ENCODE measurements at places on chromosomes 2 and 18.

DNA sequence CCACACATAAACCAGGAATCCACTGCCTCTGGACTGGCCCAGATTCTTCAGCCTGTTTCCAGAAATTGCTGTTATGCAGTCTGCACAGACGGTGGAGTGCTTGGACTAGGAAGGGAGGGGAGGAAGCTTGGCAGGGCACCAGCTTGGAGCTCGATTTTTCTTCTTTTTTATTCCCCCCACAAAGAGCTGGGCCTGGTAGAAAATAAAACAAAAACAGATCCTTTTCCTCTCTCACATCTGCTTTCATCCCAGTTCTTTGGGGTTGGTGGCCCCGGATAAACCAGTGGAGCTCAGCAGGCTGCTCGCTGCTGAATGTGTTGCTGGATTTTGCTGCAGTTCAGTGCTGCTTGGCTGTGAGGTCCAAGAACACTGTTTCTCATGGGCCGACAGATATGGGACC, 16.0 kb downstream of the LRRTM1 start:
- DNase-seq = no peak

GRCh38 chr2:6748406-6749067, 117.2 kb downstream of the CMPK2 start:
- no peak for DNase-seq

GRCh38 chr2:67565761-67566160, 168.6 kb downstream of the ETAA1 start:
- no peak for DNase-seq

DNA sequence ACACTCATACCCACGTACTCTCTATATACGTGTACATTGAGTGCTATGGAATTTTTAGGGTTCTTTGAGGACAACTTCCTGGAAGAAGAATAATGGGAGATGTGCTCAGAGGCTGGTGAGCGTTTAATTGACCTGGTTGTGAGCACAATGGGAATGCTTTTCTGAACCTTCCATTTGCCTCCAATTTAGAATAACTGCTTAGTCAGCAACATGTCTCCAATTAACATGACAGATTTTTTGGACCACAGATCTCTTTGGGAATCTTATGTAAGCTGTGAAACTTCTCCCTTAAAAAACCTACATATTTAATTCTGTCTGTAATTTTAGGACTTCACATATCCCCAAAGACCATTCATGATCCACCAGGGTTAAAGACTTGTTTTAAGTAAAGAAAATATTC, 166.7 kb upstream of the TNP1 start:
- DNase-seq = no peak

DNA sequence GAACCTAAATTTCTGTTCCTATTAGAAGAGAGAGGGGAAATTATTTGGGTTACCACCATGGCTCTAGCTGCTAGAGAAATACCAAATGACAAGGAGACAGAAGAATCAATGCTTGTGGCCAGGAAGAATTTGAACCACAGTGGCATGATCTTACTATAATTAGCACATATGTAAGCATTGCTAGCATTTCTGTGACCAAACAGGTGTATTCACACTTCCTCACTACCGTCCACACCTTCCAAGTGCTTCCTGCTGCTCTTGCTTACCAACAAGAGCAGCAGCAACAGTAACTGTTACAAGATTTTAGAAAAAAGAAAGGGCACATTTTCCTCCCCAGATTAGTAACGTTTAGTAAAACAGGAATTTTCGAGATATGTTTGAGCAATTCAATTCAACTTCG, 60.5 kb downstream of the CDH7 start:
- DNase-seq = no peak

- no peak for DNase-seq
Observed at GRCh38 chr2:150389447-150389846, 98.0 kb downstream of the RND3 start.

- DNase-seq = no peak
Observed at GRCh38 chr2:175002547-175003274, 2.5 kb downstream of the CHN1 start.

DNA sequence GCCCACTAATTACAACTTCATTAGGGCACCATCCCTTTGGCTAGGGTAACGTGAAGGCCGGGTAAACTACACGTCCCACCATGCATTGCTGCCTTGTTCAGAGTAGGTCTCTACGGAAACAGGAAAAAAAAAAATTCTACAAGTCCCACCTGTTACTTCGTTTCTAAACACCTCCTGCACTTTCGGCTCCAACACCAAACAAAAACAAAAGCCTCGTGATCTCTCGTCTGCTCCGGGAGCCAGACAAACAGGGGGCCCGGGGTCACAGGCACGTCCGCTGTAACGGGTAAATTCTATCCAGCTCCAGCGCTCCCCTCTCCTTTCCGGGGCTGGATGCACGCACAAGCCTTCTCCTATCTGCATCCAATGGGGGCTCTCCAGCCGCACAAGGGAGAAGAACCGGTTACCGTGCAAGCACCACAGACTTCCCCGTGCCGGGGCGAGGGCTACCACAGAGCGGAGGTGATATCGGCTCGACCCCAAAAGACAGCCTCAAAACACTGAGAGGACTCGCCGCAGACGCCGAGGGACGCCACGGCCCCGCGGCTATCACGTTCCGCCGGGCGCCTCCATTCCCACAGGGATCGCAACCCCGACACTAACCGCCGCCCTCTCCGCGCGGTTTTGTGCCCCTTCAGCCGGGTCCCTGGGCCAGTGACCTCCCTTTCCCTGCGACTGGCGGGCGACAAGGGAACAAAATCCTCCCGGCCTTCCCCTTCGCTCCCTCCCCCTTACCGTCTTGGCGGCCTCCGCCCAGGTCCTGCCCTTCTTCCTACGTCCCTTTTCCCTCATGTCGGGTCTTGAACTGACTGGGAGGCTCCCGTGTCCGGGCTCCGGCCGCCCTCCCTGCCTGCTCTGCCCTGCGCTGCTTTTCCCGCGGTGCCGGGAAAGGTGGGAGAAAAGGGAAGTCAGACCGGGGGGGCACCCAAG, 591 bp downstream of the ASXL2 start:
- DNase-seq = peak; percentile 17

- no peak for DNase-seq
Observed at GRCh38 chr2:72112401-72112800, 35.3 kb downstream of the CYP26B1 start.

GRCh38 chr2:31922542-31923408, 88.0 kb downstream of the MEMO1 start:
- DNase-seq = no peak

DNA sequence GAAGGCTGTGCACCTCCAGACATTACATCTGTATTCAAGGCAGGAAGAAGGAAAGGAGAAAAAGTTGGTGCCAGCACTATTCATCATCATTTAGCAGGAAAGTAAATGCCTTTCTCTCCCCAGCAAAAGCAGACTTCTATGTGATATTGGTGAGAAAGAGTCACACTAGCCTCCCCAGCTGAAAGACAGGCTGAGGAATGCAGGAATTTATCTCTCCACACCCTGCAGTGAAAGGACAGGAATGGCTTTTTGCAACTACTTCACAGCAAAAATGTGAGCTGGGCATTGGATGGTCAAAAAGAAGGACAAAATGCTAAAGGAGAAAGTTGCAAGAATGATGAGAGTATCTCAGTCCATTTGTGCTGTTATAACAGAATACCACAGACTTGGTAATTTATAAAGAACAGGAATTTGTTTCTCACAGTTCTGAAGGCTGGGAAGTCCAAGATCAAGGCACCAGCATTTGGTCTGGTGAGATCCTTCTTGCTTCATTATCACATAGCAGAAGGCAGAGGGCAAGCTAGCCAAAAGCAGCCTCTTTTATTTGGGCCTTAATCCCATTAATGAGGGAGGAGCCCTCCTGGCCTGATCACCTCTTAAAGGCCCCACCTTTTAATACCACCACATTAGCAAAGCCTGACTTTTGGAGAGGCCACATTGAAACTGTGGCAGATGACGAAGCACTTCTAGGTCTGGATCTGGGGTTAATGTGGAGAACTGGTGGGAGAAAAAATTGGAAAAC, 388.1 kb upstream of the SLC14A2 start:
- no peak for DNase-seq

- DNase-seq = no peak
Observed at GRCh38 chr2:169619946-169620345, 35.8 kb downstream of the PPIG start.

DNA sequence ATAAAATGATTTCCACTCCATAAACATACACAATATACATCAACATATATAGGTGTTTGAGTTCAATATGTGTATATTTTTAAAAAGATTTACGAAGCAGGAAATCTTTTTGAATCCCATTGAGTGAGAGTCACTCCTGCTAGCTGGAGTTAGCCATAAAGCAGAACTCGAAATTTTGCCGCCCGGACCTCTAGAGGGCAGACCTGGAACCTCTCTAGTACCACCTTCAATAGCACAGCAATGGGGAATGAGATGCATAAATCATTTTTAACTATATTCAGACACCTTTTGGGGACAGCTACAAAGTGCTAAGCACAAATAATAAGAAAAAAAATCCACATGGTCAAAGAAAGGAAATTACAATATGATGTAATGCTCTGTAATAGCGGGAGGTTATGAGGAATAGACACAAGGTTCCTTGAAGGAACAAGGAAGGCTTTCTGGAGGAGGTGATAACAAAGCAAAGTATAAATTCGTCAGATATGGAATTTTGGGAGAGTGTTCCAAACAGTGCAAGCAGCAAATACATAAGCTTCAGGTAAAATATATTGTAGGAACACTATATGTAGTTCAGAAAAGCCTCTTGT, 533.4 kb downstream of the ERBB4 start:
- DNase-seq = no peak

- DNase-seq = no peak
Observed at GRCh38 chr2:157319795-157320194, 5.8 kb downstream of the ERMN start.

DNA sequence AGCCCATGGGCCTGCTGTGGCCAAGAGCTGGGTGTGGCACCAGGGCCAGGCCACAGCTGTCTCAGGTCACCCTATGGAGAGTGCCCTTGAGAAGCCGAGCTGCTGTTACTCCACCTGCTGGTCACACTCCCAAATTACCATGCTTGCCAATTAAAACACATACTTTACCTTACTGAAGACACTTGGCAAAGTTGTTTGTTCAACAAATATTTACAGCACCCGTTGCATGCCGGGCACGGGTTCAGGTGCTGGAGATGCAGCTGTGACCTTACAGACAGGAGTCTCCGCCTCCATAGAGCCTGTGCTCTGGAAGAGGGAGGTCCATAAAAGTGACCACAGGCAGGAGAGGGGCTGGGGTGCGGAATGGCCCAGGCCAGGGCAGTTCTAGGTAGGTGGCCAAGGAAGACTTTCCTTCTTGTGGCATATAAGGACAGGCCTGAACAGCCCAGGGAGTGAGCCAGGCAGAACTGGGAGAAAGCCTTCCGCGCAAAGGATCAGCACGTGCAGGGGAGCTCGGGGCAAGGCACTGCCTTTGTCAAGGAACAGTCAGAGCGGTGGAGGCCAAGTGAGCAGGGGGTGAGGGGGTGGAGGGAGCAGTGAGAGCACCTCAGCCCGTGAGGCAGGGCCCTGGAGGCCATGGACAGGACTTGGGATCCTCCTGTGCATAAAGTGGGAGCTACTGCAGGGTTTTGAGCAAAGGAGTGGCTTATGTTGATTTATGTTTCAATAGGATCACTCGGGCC, 23.6 kb upstream of the RBM44 start:
- DNase-seq = no peak

GRCh38 chr2:12616456-12617156, 100.1 kb upstream of the TRIB2 start:
- DNase-seq = no peak

- no peak for DNase-seq
Observed at GRCh38 chr2:200125444-200126284, 170.3 kb downstream of the MAIP1 start.

GRCh38 chr18:69035756-69036155, 237.9 kb downstream of the CCDC102B start:
- no peak for DNase-seq

DNA sequence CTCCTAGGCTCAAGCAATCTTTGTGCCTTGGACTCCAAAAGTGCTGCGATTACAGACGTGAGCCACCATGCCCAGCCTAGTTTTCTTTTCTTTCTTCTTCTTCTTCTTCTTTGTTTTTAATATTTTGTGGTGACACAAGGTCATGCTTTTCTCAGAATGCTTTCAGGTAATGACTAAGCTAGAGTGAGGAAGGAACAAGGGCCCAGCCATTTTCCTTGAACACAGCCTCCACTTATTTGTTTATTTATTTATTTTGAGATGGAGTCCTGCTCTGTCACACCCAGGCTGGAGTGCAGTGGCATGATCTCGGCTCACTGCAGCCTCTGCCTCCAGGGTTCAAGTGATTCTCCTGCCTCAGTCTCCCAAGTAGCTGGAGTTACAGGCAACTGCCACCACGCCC, 74.3 kb upstream of the ST3GAL5 start:
- no peak for DNase-seq

GRCh38 chr2:45781464-45781811, 130.0 kb downstream of the PRKCE start:
- DNase-seq = no peak
